Heart left ventricle (tissue), 16 donors: ENCODE measurements at places on chromosomes 5 and 9. TPM values are rescaled to one million over a fixed set of nuclear protein-coding genes. Genes with fewer than 3 reads are reported as not detected.

The ANGPTL2 gene
- 19.4 TPM for polyA plus RNA-seq

The FBLL1 gene
- polyA plus RNA-seq, result not detected

The HEMGN gene
- not detected for polyA plus RNA-seq

The SLC6A19 gene
- not detected for polyA plus RNA-seq

The ROPN1L gene
- polyA plus RNA-seq, result 0.14 TPM

The RANBP17 gene
- 0.79 TPM for polyA plus RNA-seq

The ANKRD18A gene
- polyA plus RNA-seq, result 2.2 TPM

The GFI1B gene
- 0.11 TPM for polyA plus RNA-seq

The TRAF2 gene
- 28.3 TPM for polyA plus RNA-seq

The EIF4EBP3 gene
- 8.5 TPM for polyA plus RNA-seq
